GM19239 (cell line): ENCODE measurements at places on chromosomes 1 and 21.

- DNase-seq: no peak
Measured at GRCh38 chr1:213291526-213291925, 240.5 kb downstream of the RPS6KC1 start.

GRCh38 chr1:78318011-78318410, 172.8 kb upstream of the PTGFR start:
- DNase-seq: no peak

GRCh38 chr1:48414264-48414663, 57.7 kb downstream of the SPATA6 start:
- DNase-seq: no peak

GRCh38 chr1:214658785-214659184, 55.8 kb downstream of the CENPF start:
- DNase-seq: no peak

DNA sequence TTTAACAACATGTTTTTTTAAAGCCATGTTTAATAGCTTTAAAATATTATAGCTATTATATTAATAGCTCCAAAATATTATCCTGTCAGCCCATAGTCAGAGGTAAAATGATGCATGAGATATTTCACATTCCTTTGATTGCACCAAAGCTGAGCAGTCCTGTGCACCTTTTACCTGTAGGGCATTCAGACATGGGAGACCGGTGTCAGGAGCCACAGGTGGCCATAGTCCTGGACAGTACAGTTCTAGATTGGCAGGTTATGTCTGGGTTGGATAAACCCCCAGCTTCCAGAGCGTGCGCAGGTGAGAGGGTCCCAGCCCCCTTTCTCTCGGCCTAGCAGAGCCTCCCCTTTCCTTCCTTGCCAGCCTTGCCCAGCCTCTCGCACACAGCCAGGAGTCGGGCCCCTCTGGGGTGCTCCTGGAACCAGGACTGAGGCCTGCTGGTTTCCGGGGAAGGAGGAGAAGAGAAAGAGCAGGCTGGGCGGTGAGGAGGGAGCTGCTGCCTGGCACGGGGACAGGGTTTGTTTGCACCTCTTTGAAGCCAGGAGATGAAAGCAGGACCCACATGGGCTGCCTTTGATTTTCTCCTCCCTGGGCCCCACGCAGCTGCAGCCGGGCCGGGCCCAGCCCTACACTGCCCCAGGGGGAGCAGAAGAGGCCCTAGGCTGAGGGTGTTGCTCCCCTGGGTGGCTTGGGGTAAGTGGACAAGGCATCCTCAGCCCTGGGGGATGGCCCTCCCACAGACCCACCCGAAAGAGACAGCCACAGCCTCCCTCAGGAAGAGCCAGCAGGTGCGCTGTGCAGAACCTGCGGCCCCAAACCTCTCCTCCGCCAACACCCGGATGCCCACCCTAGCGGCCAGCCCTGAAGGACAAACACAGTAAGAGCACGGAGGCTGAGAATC, 75.2 kb upstream of the TARDBP start:
- DNase-seq: no peak

DNA sequence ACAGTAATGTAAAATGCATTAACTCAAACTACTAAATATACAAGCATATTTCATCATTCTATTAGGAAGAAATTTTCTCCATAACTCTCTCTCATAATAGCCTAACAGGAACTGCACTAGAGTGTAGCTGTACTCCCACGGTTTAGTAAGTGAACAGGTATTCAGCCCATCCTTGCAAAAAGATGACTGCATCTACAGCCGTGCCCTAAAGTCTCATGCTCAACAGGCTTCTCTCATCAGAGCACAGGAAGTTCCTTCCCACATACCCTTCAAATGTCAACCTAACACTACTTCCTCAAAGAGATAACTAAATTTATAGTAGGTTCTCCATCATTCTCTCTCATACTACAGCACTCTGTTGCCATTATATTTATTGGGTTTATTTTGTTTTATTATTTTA, 251.6 kb downstream of the AKT3 start:
- DNase-seq: no peak
